ENCODE measurements at places on chromosomes 1 and 21.

DNA sequence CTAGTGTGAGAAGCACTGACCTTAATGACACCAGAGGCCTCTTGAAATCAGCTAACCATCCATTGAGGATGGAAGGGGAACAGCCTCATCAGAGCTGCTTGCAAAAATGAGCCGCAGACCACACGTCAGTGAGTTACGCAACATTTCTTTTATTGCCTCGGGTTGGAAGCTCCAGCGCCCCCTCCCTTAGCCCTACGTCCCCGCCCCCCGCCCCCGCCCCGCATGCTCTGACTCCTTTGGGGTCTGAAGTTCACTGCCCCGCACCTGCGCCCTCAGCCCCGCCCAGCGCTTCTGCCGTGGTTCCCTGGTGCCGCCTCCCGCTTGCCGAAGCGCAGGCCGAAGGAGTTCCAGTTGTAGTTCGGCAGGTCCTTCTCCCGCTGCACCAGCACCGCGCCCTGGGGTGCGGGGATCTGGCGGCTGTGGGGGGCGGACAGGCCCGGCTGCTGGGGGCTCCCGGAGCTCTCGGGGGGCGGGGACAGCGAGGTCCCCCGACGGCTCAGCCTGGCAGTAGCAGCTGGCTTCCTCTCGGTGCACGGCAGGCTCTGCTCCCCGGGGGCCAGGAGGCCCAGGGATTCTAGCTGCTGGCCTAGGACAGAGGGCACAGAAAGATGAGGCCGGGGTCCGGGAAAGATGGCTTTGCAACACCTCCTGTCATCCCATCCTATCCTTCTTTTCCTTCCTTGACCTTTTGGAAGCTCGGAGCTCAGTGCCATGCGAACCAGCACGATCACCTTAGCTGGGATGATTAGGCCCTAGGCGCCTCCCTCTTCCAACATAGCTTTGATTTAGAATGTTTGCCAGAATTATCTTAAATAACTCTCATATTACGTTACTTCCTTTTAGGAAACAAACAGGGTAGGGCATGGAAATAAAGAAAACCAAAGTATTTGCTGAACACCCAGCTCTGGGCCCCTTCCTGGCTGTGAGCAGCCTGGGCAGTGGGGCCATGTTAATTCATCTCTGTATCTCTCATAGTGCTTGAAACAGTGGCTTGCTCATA is 5.8 kb downstream of the KISS1 start:
- no peak for DNase-seq

- DNase-seq: no peak
Measured at GRCh38 chr1:9848022-9848421, 24.3 kb upstream of the CLSTN1 start.

DNA sequence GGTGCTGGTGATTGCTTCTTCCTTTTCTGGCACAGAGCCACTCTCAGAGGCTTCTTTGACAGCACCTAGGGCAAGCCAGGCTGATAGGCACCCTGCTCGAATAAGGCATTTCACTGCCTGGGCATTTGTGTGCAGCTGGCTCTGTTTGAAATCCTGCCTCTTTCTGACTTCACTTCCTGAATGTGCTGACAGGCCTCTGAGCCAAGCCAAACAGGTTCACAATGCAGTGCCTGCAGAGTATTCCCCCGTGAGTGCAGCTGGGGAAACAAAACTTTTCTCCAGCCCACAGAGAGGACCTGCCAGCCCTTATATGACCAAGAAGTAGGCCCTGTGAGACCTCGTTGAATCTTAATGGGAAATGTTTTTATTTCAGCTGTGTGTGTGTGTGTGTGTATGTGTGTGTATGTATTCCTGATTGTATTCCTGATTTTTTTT is 10.4 kb downstream of the JUN start:
- DNase-seq: no peak

DNA sequence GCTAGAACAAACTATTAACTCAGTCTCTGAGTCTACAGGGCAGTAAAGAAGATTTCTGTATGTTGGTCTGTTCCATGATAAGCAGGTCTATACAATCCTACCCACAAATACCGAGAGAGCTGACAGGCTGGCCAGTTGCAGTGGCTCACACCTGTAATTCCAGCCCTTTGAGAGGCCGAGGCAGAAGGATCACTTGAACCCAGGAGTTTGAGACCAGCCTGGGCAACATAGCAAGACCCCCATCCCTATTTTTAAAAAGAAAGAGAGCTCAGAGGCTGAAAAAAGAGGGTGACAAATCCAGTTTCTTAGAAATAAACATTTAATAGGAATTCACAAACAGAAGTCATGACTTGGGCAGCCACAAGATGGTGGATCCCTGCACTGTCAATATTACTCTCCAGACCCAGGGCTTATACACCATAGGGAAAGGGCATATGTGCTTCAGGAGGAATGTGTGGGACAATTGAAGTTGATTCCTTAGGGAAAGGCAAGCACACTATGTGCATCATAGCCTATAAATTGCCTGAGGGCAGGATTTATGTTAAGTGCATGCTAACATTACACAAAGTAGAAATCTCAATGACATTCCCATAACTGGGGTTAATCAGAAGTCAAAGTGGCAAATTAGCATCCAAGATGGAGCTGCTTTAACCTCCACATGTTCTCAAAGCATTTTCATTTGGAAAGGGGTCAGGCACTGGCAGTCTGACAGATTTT is 66.8 kb downstream of the SLC16A1 start:
- no peak for DNase-seq

GRCh38 chr1:205199090-205199930 is 12.2 kb downstream of the DSTYK start:
- DNase-seq: no peak

DNA sequence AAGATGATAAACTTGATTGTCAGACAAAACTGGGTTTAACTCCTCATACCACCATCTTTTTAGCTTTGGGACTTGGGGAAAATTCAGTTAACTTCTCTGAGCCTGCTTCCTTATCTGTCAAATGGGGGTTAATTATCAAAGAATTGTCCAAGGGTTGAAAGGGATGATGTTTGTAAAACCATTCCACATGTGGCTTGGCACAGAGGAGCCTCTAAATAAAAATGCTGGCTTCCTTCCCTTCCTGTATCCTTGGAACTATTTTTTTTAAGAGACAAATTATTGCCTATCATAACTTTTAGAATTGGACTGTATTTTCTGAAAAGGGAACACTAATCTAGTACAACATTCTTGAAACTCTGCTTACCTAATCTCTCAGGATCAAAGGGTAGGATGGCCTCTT is 143.4 kb upstream of the USP24 start:
- DNase-seq: no peak

DNA sequence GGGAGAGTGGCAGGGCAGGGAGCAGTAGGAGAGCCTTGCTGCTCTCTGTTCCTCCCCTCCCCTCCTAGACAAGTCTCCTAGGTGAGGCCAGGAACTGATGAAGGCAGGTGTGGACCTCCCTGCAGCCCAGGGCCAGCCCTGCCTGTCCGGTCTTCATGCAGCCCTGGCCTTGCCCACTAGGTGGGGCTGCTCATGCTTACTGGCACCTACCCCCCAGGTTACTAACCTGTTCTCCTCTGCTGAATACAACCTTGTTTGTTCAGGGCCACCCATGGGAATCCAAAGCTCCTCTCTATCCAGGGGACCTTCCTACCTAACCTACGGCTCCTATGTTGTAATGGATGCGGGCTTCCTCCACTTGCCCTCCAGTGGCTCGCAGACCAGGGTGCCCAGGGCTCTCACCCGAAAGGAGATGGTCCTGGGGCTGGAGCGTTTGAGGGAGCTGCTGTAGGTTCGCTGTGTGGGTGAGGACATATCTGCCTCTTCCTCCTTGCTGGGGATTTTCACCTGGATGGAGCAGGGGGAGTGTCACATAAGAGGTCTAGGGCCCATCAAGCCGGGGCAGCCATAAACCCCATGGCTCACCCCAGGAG is 7.9 kb upstream of the TNNT2 start:
- DNase-seq: no peak

DNA sequence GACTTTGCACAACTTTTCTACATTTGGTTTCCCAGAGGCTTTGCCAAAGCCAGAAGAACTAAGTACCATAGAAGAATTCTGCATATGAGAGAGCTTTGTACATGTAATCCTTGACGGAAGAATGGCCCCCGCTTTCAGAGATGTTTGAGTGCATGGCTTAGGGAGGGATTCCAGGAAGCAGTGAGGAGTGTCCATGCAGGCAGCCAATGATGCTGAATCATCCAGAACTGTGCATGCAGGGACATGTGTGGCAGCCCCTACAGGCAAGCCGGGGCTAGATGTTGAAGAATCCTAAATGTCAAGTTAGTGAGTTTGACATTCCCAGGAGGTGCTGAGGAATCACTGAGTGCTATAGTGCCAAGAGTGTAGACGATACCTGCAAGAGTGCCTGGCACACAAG is 9.9 kb upstream of the HAO2 start:
- DNase-seq: no peak

GRCh38 chr1:65478379-65479026 is 58.0 kb downstream of the LEPR start:
- no peak for DNase-seq

DNA sequence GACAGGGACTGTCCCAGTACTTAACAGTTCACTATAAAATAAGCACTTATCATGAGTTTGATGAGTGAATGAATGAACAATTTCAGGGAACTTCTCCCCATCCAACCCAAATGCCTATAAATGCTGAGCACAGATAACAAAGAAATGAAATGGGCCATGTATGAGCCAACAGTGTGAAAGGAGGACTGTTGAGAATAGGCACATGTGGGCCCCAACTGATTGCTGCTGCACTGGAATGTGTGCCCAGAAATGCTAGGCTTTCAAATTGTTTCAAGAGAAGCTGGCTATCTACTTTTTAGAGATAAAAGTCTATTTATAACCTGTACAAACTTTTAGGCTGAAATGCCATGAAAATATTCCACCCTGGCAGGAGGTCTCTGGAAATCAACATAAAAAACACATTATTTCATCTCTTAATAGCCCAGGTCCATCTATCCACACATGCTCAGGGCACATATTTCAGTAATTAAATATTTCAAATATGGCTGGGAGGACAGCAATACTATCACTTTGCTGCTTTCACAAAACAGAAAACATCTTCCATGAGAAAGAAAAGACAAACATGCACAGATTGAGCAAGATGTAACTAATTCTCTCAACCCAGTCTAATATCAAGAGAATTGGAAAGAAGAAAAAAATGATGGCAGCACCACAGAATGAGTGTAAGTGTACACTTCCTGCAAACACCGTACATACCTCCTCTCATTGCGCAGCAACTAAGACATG is 49.8 kb downstream of the COLGALT2 start:
- DNase-seq: no peak

- no peak for DNase-seq
Measured at GRCh38 chr1:188155261-188155660, 1326.5 kb downstream of the PLA2G4A start.

GRCh38 chr1:6614929-6615785 is 1.6 kb downstream of the PHF13 start:
- DNase-seq: no peak

- DNase-seq: no peak
Measured at GRCh38 chr1:19512545-19512944, 27.2 kb upstream of the CAPZB start.

- DNase-seq: no peak
Measured at GRCh38 chr21:32794644-32795079, 23.1 kb upstream of the PAXBP1 start.

- DNase-seq: no peak
Measured at GRCh38 chr1:97457446-97458089, 463.3 kb downstream of the DPYD start.

DNA sequence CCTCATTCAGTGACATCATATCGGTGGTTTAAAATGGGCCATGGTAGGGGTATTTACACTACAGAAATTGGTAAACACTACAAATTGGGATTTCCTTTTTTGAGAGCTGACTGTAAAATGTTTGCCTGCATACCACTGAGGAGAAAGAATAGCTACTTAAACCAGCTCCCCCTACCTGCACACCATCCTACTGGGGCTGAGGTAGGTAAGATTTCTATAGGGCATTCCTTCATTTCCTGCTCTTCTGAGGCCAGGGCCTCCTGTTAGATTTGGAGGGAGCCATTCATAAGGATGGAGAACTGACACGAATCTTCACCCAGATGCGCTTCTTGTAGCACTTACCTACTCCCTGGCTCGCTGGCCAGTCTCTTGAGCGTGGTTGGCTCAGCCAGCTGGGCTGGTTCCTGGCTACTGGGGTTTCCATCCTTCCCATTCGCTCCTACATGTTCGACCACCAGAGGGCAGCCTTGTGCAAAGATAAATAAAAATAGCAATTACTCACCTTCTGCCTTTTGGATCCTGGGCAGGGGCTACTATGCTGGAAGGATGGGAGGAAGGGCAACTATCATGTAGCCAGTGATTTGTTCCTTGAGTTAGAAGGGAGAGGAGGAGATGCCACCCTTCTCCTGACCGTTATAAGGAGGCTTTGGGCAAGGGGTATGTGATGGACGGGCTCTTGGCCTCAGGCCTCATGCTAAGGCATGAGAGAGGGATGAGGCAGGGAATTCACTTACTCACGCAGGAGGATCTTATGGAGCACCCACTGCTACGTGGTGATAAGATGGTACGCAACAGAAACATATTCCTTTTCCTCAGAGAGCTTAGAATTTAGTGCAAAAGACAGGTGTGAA is 10.7 kb downstream of the OPTC start:
- peak; percentile 60 for DNase-seq

GRCh38 chr1:150976879-150977694 is 2.5 kb upstream of the CERS2 start:
- DNase-seq: peak; percentile 43

DNA sequence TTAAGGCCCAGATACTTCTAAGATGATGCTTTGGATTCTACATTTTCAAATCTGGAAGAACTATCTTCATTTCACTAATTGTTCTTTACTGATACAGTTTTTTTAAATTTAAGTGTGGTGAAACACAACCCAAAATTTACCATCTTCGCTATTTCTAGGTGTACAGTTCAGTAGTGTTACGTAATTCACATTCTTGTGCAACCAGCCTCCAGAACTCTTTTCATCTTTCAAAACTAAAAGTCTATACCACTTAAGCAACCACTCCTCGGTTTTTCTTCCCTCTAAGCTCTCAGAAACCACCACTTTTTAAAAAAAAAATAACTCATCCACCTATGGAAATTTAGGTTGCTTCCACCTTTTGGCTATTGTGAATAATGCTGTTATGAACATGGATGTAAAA is 220.7 kb downstream of the PDE4B start:
- no peak for DNase-seq

GRCh38 chr1:164803366-164803765 is 244.4 kb downstream of the PBX1 start:
- DNase-seq: no peak

Data from stimulated activated CD8-positive, alpha-beta memory T cell treated with anti-CD3 and anti-CD28 coated beads, Interleukin-7, amount 100 ng/mL, for 1 hour (primary cell).